ENCODE measurements at places on chromosomes 5 and 9. TPM values are rescaled to one million over a fixed set of nuclear protein-coding genes. Genes with fewer than 3 reads are reported as not detected.

GRCh38 chr5:162484986-162485385 lies 417.4 kb downstream of the GABRG2 start:
- no peak for DNase-seq

GRCh38 chr5:9062873-9063272 lies 483.0 kb downstream of the SEMA5A start:
- no peak for DNase-seq

GRCh38 chr5:116750631-116751580 lies 176.3 kb upstream of the SEMA6A start:
- no peak for DNase-seq

Gene SAPCD2
- 2.4 TPM for total RNA-seq

- DNase-seq: no peak
These were observed 2.8 kb downstream of the GM2A start for GRCh38 chr5:151255621-151256286.

- no peak for DNase-seq
These were observed 105.4 kb upstream of the TBCA start for GRCh38 chr5:77881528-77881927.

DNA sequence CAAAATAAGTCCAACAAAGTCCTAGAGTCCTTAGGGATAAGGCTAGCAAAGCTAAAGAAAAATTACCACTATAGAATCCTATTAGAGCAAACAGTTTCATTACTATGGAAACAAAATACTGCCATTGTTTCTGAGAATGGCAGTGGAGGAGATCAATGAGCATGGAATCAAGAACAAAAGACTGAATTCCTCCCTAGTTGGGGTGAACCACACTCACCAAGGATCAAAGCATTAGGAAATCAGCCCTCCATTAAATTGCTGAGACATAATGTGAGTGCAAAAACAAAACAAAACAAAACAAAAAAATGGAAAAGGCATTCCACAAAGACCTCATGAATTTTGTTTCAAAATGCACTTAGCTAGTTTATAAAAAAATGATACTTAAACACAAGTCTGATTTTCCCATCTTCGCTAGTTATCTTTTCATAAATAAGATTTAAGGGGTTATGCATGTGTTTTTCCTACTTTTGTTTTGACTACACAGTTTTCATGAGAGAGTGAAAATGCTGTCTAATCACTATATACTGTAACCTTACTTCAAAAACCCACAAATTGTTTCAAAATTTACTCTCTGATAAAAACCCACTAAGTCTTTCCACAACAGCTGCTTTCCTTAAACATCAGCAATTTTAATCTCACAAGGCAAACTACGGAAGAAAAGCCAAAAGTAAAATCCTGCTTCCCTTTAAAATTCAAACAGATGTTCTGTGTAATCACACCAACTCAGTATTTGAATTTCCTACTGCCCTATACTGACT lies 9.7 kb downstream of the SERINC5 start:
- DNase-seq: no peak

GRCh38 chr5:161230221-161230620 lies 316.3 kb downstream of the GABRB2 start:
- DNase-seq: peak; percentile 22

Data from mucosa of gallbladder (tissue), 1 donor.